ENCODE measurements at places on chromosomes 5 and 9.

GRCh38 chr9:18848657-18849056, 184.4 kb downstream of the SAXO1 start:
- H3K4me3 ChIP-seq, result no peak overlapping the region
- H3K36me3 ChIP-seq, result no peaks in the 10 kb centered on the region
- H3K27me3 ChIP-seq, result no peaks in the 10 kb centered on the region
- H3K4me1 ChIP-seq, result peaks cover 17% of the 10 kb centered on the region

- no peaks in the 10 kb centered on the region for H3K27me3 ChIP-seq
- no peak overlapping the region for H3K27ac ChIP-seq
- H3K4me3 ChIP-seq, result no peak overlapping the region
- H3K36me3 ChIP-seq, result no peaks in the 10 kb centered on the region
- peak; percentile 44 for DNase-seq
Measured at GRCh38 chr5:150561571-150562275, 53.8 kb downstream of the NDST1 start.

- no peaks in the 10 kb centered on the region for H3K4me1 ChIP-seq
- H3K27ac ChIP-seq, result no peak overlapping the region
- H3K4me3 ChIP-seq, result no peak overlapping the region
- no peaks in the 10 kb centered on the region for H3K36me3 ChIP-seq
- H3K27me3 ChIP-seq, result no peaks in the 10 kb centered on the region
- no peak for DNase-seq
Measured at GRCh38 chr5:76219636-76220035, 136.5 kb downstream of the SV2C start.

GRCh38 chr5:181261320-181262049, 542 bp upstream of the TRIM52 start:
- peak; percentile 86 for DNase-seq
- H3K27ac ChIP-seq, result peak overlapping the region; percentile 99
- peaks cover 5% of the 10 kb centered on the region for H3K36me3 ChIP-seq
- H3K27me3 ChIP-seq, result no peaks in the 10 kb centered on the region

- no peaks in the 10 kb centered on the region for H3K36me3 ChIP-seq
- no peak for DNase-seq
- H3K4me3 ChIP-seq, result no peak overlapping the region
- no peaks in the 10 kb centered on the region for H3K4me1 ChIP-seq
Measured at GRCh38 chr5:159405611-159406031, 75.3 kb upstream of the IL12B start.

- peaks cover 2% of the 10 kb centered on the region for H3K4me1 ChIP-seq
- no peak overlapping the region for H3K4me3 ChIP-seq
- H3K36me3 ChIP-seq, result no peaks in the 10 kb centered on the region
- no peak overlapping the region for H3K27ac ChIP-seq
Measured at GRCh38 chr5:55620009-55620765, 85.4 kb upstream of the PLPP1 start.

DNA sequence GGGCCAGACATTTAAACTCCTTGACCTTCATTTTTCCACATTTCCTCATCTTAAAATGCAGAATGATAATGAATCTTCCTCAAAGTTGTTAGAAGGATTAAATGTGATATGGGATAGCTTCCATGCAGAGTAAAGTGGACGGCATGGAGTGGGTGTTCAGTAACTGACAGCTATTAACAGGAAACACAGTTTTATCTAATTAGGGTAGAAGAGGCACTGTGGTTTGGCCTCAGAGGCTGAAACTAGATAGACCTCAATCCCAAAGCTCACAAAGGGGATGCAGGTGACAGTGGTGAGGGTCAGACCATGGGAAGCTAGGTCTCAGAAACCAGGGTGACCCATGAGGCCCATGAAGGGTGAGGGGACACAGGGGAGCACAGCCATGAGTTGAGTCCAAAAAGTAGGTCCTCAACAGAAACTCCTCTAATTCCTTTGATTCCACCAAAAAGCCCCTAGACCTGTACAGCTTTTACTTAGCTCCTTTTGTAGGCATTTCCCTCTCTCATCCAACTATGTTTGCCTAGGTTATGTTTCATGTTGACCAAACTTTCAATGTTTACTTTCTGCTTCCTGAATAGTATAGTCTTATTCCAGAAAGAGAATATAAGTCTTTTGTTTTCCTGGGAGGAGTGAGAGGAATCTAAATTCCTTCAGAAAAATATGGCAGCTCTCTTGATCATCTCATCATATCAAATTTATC, 27.9 kb upstream of the GLDC start:
- DNase-seq, result no peak

All from sigmoid colon (tissue), 7 donors.